ENCODE measurements at places on chromosomes 5 and 9.

GRCh38 chr5:1110307-1111240 lies 1.3 kb downstream of the SLC12A7 start:
- no peak for DNase-seq

- DNase-seq, result no peak
Observed at GRCh38 chr9:2234371-2234893, 219.3 kb downstream of the SMARCA2 start.

GRCh38 chr9:114771889-114772288 lies 34.0 kb downstream of the TNFSF15 start:
- DNase-seq, result no peak

DNA sequence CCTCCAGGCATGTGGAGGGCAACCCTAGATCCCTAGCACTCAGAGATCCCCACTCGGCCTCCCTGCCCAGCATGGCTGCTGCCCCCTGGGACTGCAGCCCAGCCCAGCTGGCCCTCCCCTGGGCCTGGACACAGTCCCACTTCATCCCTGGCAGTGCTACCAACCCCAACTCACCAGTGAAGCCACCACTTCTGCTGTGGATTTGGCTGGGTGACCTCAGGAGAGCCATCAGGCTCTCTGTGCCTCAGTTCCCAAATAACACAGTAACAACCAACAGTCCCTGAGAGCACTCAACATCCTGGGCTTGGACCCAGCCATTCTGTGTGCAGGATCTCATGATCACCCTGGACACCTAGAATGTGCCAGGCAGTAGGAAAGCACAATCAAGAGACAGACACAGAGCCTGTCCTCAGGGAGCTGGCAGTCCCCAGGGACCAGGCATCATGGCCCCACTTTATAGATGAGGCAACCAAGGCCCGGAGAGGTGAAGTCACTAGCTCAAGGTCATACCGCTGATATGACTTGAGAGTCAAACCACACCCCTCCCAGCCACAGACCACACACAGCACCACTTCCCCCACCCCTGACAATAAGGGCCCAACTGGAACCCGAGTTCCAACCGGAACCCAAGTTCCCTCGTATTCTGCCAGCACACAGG lies 4.7 kb upstream of the PSMB7 start:
- no peak for DNase-seq

DNA sequence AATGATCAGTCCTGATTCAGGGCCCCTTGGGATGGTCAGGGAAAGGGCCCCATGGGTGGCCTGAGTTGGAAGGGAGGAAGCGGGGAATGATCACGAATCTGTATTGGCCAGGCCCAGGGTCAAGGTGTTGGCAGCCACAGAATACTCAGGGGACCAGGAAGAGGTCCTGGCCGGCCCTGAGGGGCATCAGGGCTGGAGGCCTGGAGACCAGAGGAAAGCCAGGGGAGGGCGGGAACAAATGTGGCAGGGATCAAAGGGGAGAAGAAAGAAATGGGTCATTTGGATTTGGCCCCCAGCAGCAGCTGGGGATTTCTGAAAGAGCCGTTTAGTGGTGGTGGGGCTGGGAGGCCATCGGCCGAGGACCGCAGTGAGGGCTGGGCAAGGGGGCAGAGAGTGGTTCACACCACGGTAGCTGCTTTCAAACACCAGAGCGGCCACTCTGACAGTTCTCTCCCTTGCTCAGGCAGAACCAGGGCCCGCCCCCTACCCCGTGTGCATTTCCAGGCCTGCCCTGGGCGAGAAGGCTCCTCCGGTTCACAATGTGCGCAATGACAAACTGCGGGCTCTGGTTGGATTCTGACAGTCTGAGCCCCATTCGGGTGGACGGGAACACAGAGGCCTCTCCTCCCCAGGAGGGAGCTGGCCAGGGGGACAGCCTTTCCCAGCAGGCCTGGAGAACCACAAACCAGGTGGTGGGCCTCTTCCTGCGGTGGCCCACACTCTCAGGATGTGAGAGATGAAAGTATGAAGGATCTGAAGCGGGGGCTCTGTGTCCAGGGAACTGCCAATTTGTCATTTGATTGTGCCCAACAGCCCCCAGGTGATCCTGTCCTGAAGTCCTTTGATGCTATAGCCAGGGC lies 220.3 kb upstream of the IER5L start:
- DNase-seq, result no peak

DNA sequence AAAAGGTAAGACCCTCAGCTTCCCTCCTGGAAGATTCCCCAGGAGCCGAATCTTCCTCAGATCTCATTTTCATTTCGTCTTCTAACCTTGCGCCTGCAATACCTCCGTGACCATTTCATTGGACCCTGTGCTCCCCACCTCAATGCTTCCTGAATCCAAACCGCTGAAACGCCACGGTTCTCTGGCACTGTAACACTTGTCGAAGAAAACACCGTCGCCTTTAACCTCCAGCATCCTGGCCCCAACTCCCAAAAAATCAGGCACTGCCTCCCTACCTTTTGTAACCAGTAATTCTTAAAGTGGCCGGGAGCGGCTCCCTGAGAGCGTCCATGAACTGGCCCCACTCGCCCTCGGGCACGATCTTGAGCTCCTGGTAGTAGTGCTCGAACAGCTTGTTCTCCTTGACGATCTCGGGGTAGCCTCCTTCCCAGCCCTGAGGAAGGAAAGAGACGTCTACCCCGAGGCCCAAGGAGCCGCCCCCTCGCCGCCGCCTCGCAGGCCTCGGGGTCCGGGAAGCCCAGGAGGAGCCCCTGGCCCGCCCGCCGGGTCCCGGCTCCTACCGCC lies 438 bp downstream of the NSUN2 start:
- DNase-seq, result no peak

- no peak for DNase-seq
Observed at GRCh38 chr9:4792054-4792571, 631 bp upstream of the RCL1 start.

DNA sequence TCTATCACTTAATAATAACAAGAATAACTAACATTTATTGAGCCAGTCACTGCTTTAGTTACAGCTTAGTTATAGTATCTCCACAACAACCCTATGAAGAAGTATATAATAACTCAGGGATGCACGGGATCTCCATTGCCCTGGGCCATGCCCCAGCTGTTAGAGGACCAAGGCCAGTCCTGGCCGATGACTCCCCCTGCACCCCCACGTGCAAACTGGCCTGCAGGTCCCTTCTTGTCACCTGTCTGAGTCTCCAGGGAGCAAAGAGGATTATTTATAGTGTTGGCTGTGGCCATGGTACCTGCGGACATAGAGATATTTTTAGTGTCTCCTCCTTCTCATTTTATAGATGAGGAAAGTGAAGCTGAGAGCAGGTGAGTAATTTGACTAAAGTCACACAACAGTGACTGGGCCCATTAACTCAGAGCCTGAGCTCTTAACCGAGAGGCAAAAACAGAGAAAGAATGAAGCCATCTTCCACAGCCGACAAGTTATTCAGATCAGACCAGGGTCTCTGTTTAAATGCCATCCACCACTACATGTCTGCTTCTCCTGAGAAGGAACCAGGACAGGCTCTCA lies 94.4 kb downstream of the TMEM215 start:
- no peak for DNase-seq

DNA sequence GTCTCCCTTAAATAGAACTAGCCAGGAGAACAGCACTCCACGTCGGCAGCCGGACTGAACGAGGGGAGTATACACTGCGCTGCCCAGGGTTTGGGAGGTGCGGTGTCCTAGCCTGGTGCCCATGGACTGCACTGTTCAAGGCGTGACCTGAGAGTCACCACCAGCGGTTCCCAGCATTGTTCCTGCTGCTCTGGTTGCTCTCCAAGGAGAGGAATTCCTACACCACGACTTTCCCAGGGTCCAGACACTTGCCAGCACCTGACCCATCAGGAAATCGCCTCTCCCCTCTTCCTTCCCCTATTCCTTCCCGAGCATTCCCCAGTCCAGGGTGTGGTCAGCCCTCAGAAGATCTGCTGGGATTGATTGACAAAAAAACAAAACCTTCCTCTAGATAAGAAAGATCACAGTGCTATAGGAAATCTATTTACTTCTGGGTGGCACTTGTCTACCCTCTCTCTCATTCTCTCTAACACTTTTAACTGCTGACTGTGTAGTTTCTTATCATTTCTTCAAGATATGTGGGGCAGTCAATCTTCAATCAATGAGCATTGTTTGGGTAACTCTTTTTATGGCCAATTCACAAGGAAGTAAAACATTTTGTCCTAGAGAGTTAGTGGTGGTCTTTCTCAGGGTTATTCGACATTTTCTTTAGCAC lies 297.8 kb upstream of the ACTBL2 start:
- DNase-seq, result no peak

DNA sequence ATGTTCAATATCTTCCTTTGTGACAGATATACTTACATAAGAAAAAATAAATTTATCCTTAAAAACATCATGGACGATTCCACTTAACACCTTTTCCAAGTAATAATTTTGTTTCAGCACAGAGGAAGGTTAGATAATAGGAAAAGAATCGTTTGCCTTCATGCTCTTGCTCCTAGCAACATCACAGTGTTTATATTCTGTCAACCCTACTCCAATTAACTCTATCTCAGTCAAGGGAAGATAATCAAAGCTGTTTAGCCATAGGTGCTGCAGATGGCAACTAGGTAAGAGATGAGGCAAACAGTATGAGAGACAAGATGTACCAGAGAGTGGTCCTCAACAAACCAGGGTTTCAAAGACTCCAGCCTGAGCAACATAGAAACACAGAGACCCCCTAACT lies 55.6 kb downstream of the UBAP2 start:
- DNase-seq, result no peak

- DNase-seq, result peak; percentile 73
Observed at GRCh38 chr9:118331622-118332045, 627.4 kb downstream of the TLR4 start.

- DNase-seq, result peak; percentile 9
Observed at GRCh38 chr5:104431002-104431620, 868.5 kb upstream of the NUDT12 start.

DNA sequence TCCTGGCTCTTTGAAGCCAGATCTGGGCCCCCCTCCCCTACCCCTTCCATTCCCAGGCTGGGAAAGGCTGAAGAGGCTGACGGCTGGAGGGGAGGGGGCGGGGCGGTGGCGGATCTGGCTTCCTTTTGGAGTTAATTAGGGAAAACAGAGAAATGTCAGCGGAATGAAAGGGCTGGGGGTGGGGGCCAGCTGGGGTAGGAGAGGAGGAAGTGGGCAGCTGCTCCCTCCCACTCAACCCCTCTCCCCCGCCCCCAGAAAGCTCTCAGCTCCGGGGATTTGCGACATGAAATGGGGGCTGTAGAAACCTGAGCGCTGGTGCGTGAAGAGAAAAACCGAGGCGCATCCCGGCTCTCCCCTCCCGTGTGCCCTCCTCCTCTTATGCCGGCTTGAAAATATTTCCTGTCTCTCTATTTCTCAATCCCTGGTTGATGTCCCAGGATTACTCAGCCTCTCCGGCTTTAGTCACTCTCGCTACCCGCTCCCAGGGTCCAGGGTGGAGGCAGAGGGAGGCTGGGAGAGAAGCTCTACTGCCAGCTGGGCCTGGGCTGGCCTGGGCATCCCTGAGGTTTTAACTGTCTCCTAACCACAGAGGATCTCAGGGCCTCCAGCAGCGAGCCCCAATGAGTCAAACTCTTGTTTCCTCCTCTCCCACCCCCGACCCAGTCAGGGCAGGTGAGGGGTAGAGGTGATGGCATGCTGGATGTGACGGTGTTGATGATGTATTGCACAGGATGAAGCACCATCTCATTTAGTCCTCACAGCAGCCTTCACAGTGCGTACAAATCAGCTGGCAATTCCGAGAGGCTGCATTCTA lies 20.1 kb downstream of the PCDHGC5 start:
- DNase-seq, result peak; percentile 94

DNA sequence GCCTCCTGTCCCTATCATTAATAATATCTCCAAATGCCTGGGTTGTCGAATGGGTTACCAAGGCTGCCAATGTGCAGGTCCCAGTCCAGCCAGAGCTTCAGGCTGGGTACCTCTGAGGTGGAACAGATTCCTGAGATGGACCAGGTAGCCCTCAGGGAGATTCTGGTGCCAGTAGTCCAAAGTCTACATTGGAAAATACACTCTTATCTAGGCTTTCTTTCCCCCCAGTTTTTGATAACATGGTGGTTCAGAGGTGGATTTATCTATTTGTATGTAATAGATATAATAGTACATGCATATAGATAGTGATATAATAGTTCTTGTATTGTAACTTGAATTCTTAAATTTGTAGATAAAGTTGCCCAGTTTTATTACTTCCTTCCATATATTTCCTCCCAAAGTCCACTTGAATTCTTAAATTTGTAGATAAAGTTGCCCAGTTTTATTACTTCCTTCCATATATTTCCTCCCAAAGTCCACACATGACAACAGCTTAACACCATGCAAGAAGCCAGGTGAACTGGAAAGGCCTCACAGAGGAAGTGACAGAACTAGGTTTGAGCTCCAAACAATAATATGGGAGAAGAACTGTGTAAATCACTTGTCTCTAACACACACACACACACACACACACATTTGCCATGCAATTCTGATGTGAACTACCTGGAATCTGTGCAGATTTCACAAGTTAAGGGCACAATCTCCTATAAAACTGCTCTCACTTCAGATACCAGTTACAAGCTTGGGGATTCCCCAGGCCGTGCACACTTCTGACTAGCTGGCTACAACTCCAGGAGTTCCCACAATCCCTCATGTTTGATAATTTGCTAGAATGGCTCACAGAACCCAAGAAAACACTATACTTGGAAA lies 30.7 kb upstream of the ERAP1 start:
- DNase-seq, result no peak

- DNase-seq, result no peak
Observed at GRCh38 chr5:28725001-28725400, 1686.6 kb upstream of the CDH9 start.

GRCh38 chr5:93904917-93905316 lies 163.5 kb upstream of the POU5F2 start:
- DNase-seq, result no peak

GRCh38 chr9:123769719-123770118 lies 160.2 kb downstream of the DENND1A start:
- no peak for DNase-seq

DNA sequence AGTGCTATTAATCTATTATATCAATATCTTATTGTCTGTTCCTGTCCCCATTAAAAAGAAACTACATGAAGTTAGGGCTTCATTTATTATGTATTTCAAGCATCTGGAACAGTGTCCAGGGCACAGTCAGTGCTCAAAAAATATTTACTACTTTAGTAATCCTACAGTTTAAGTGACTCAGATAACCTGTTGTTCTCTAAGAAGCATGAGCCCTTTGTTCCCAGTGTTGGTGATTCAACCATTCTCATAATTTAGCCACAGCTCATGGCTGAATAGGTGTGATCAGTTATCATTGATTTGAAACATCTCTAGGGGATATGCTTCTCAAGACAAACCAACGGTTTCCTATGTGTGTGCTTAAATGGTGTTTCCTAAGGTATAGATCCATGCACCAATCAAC lies 292.7 kb downstream of the TMEM167A start:
- DNase-seq, result no peak

Measured in skeletal muscle cell (primary cell).